Panc1 (cell line): ENCODE measurements at places on chromosomes 12 and 14. TPM values are rescaled to one million over a fixed set of nuclear protein-coding genes. Genes with fewer than 3 reads are reported as not detected.

- no peak overlapping the region for H3K4me3 ChIP-seq
- no peak for DNase-seq
- no peaks in the 10 kb centered on the region for H3K4me1 ChIP-seq
- H3K27me3 ChIP-seq = no peaks in the 10 kb centered on the region
- no peak overlapping the region for H3K27ac ChIP-seq
Observed at GRCh38 chr12:78398750-78399149, 465.8 kb upstream of the SYT1 start.

DNA sequence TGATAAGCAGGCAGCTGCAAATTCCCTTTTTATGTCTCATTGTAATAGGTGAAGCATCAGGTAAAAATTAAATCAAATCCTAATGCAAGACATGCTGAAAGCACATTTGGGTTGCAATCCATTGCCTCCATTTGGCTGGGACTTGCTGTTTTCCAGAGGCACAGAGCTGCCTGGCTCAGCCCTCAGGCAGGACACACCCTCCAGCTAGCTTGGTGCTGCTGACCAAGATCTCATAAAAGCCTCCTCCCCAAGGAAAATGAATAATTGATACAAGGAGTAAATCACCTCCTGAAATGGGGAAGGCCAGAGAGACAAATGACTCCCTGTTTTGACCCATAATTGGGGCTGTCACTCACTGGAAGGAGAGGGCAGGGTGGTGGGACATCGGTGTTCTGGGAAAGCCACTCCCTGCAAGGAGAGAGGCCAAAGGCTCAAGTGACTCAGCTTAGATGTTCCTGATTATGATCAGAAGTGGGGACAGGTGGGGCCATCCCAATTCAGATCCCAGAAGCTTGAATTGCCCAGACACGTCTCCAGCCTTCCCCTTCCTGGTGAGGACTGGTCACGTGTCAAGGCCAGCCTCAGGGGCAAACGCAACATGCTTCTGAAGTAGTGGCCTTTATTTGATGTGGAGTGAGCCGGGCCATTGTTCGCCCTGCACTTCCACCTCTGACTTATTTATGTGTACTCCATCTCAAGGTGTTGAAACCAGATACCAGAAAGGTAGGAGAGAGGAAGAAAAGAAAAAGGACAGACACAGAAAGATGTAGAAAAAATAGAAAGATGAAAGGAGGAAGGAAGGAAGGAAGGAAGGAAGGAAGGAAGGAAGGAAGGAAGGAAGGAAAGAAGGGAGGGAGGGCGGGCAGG is 773.7 kb downstream of the BCL11B start:
- no peaks in the 10 kb centered on the region for H3K27me3 ChIP-seq
- no peak for DNase-seq
- H3K27ac ChIP-seq = no peak overlapping the region
- no peaks in the 10 kb centered on the region for H3K36me3 ChIP-seq
- H3K4me1 ChIP-seq = no peaks in the 10 kb centered on the region
- no peak overlapping the region for H3K4me3 ChIP-seq

- no peak overlapping the region for H3K27ac ChIP-seq
- DNase-seq = no peak
- no peaks in the 10 kb centered on the region for H3K27me3 ChIP-seq
Observed at GRCh38 chr14:101233808-101234207, 327.5 kb upstream of the DIO3 start.

DNA sequence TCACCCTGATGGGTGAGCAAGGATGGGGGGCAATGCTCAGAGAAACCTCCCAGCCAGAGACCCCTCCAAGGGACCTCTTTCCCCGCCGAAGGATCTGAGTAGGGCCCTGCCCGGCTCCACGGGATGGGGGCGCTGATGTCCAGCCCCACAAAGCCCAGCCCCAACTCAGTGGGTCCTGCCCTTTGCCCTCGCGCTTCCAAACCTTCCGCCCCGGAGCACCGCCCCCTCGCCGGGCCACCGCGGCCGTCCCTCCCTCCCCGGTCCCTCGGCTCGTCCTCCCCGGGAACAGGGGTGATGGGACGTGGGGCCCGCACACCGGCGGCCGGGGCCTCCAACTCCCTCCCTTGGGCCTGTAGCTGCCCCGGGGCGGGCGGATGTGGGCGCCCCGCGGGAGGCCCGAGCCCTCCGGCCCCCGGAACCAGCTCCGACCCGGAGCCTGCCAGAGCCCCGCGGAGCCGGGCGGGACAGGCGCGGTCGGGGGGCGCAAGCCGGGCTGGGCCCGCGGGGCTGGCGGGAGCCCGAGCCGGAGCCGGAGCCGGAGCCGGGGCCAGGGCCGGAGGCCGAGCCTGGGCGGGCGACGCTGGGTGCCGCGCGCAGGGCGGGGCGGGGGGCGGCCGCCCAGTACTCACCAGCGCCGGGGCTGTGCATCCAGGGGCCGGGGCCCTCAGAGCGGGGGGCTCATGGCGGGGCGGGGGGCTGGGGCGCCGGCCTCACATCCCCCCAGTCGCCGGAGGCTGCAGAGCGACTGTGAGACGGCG is 386 bp downstream of the HDAC7 start:
- H3K27ac ChIP-seq = peak overlapping the region; percentile 86
- peaks cover 58% of the 10 kb centered on the region for H3K4me1 ChIP-seq
- peak overlapping the region; percentile 63 for H3K4me3 ChIP-seq

DNA sequence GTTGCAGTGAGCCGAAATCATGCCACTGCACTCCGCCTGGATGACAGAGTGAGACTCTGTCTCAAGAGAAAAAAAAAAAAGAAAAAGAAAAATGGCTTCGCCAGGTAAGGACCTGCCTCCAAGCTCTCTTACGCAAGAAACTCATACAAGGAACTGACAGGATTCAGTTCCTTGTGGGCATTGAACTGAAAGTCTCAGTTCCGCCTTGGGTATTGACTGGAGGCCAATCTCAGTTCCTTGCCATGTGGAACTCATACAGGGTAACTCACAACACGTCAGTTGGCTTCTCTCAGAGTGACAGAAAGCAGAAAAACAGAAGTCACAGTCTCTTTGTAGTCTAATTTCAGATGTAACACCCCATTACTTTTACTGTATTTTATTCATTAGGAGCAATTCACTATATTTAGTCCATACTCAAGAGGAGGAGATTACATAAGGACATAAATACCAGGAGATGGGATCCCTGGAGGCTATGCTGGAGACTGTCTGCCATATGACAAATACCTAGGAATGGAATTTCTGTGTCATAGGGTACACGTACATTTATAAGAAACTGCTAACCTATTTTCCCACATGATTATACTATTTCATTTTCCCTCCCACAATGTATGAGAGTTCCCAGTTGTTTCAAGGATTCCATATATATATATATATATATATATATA is 11.4 kb upstream of the NOPCHAP1 start:
- no peak overlapping the region for H3K27ac ChIP-seq
- no peaks in the 10 kb centered on the region for H3K4me1 ChIP-seq
- H3K27me3 ChIP-seq = no peaks in the 10 kb centered on the region
- no peaks in the 10 kb centered on the region for H3K36me3 ChIP-seq
- H3K4me3 ChIP-seq = no peak overlapping the region
- no peak for DNase-seq

GRCh38 chr12:77572371-77572770 is 258.3 kb upstream of the NAV3 start:
- no peak overlapping the region for H3K4me3 ChIP-seq
- no peaks in the 10 kb centered on the region for H3K27me3 ChIP-seq
- DNase-seq = no peak
- H3K27ac ChIP-seq = no peak overlapping the region
- H3K4me1 ChIP-seq = no peaks in the 10 kb centered on the region

DNA sequence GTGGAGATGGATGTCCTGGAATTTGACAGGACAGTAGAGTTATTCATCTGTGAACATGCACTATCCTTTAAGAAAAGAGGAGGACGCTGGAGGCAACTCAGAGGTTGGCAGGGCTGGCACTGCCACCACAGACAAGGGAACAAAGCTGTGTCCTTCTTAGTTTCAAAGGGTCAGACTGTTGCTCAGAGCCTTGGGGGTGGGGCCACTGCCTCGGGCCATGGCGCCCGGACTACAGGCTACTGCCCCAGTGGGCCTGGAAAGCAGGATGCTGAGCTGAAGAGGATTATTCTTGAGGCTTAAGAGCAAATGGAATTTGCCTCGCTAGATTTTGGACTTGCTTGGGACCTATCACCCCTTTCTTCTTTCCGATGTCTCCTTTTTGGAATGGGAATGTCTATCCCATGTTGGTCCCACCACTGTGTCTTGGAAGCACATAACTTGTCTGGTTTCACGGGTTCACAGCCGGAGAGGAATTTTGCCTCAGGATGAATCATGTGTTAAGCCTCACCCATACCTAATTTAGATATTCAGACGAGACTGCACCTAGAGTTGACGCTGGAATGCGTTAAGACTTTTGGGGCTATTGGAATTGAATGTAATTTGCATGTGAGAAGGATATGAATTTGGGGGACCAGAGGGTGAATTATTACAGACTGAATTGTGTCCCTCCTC is 114.8 kb upstream of the RFLNA start:
- no peaks in the 10 kb centered on the region for H3K27me3 ChIP-seq
- no peaks in the 10 kb centered on the region for H3K4me1 ChIP-seq
- no peaks in the 10 kb centered on the region for H3K36me3 ChIP-seq
- no peak for DNase-seq

- no peaks in the 10 kb centered on the region for H3K4me1 ChIP-seq
- H3K27ac ChIP-seq = no peak overlapping the region
- peaks cover 2% of the 10 kb centered on the region; the same call in 1 of the 2 replicates for H3K27me3 ChIP-seq
- H3K36me3 ChIP-seq = no peaks in the 10 kb centered on the region
Observed at GRCh38 chr12:107660235-107660634, 25.4 kb upstream of the PWP1 start.

Gene SIX4
- total RNA-seq = 17.3 TPM

Gene IL22
- not detected for total RNA-seq

- H3K36me3 ChIP-seq = no peaks in the 10 kb centered on the region
- no peaks in the 10 kb centered on the region; the same call in 1 of the 2 replicates for H3K4me1 ChIP-seq
- no peaks in the 10 kb centered on the region for H3K27me3 ChIP-seq
- no peak for DNase-seq
- no peak overlapping the region for H3K27ac ChIP-seq
Observed at GRCh38 chr12:13454991-13455777, 258.7 kb downstream of the EMP1 start.

Gene EMP1
- total RNA-seq = 18.6 TPM

DNA sequence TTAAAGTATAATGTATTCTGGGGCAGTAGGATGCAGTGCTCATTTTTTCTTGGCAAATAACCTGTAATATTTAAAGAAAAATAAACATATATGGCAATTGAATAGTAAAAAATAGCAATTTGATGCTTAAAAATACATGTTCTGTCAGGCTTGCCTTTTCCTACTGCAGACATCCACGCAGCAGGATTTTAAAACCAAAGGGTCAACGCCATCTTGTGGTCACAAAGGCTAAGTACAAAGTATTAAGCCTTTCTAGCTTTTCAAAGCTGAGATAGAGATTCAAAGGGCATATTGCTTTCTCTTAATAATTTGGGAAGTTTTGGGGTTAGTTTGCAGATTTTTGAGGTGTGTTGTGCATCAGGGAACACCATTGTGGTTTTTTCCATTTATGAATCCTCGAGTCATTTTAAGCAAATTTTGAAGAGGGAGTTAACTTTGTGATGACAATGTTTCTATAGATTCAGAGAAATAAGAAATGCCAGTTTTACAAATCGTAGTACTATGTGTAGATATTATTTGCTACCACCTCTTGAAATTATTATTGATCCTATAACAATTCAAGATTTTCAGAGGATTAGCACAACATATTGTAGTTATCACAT is 4.7 kb upstream of the CCER1 start:
- DNase-seq = no peak
- no peaks in the 10 kb centered on the region for H3K36me3 ChIP-seq
- no peaks in the 10 kb centered on the region for H3K4me1 ChIP-seq
- H3K27ac ChIP-seq = no peak overlapping the region

Gene SERPINA9
- total RNA-seq = not detected

DNA sequence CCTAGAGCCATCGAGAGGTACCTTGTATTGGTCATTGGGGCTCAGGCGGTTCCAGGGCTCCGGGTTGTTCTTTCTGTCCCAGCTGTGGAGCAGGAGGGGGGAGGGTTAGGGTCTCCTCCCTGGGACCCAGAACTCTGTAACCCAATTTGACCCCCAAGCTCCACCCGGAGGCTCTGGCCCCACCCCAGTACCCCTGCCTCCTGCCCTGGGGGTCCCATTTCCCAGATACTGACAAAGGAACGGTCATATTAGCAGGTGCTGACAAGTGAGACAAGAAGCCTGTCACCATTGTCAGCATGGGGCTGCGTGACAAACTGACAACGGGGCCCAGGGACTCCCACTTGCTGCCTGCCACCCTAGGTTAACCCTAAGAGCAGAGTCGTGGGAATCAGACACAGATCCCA is 6.2 kb downstream of the SHMT2 start:
- H3K4me1 ChIP-seq = peaks cover 15% of the 10 kb centered on the region
- no peak for DNase-seq
- H3K4me3 ChIP-seq = no peak overlapping the region
- H3K27me3 ChIP-seq = peaks cover under 1% of the 10 kb centered on the region; the same call in 1 of the 2 replicates
- no peak overlapping the region for H3K27ac ChIP-seq

DNA sequence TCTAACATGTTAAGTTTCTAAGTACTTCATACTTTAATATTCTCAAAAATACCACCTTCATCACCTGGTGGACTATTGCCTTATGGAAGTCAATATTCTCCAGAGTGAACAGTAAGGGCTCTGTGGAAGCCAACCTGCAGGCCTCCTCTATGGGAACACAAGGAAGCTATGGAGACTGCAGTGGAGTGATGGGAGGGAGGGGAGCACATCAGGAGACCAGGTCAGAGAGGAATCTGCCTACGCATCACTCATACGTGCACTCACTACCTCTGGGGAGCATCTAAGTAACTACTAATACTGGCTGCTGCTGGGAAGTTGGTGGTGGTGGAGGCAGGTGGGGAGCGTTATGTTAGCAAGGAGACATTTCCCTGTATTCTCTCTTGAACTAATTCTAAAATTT is 19.9 kb downstream of the HECTD4 start:
- peaks cover 9% of the 10 kb centered on the region; the same call in 1 of the 2 replicates for H3K4me1 ChIP-seq
- DNase-seq = no peak
- H3K27ac ChIP-seq = no peak overlapping the region
- no peaks in the 10 kb centered on the region for H3K27me3 ChIP-seq

DNA sequence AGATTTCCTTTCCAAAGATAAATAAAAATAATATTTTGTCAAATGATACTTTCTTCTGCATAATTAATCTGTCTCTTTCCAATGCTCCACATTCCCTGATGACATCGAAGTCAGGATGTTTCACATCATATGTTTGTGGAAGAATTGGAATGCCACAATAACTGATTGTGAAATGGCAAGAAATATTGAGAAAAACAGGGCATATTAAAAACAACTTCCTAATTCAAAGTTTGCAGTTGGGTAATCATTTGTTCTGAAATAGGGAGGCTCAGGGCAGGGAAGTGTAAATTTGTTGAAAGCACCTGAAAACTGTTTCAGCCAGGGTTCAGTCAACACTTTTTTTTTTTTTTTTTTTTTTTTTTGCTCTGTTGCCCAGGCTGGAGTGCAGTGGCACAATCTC is 50.7 kb downstream of the BCAT1 start:
- H3K4me3 ChIP-seq = no peak overlapping the region
- H3K27ac ChIP-seq = no peak overlapping the region
- no peak for DNase-seq
- no peaks in the 10 kb centered on the region; the same call in 1 of the 2 replicates for H3K27me3 ChIP-seq

- H3K36me3 ChIP-seq = no peaks in the 10 kb centered on the region
- no peak within 1 kb of the TSS for H3K27ac ChIP-seq
- no peaks in the 10 kb centered on the region; the same call in 1 of the 2 replicates for H3K27me3 ChIP-seq
Observed at GRCh38 chr12:21940549-21941505, at the start of gene ABCC9. Gene ABCC9, minus strand, starts transcription at chr12:21941426. Its CDS starts 4,752 bp downstream, at chr12:21936674.

Gene TMEM132C
- not detected for total RNA-seq
